ENCODE measurements at places on chromosomes 2 and 18.

GRCh38 chr2:119291588-119292167, 68.0 kb downstream of the STEAP3 start:
- no peak for DNase-seq

DNA sequence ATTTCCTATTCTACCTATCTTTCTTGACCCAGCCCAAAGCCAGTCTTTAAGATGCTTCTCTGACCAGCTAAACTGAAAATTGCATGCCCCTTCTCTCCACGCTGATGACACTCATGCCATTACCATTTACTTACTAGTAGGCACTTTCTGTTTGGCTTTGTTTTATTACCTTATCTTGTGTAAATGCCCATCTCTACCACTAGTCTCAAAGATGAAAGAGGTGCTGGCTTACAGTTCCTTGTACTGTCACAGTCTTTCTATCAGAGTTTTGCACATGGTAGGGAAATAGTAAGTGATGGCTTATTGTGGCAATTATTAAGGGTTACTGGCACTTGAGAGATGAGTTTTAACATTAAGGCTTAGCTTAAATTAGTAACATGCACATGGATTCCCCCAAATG, 352.1 kb downstream of the RBM43 start:
- no peak for DNase-seq

DNA sequence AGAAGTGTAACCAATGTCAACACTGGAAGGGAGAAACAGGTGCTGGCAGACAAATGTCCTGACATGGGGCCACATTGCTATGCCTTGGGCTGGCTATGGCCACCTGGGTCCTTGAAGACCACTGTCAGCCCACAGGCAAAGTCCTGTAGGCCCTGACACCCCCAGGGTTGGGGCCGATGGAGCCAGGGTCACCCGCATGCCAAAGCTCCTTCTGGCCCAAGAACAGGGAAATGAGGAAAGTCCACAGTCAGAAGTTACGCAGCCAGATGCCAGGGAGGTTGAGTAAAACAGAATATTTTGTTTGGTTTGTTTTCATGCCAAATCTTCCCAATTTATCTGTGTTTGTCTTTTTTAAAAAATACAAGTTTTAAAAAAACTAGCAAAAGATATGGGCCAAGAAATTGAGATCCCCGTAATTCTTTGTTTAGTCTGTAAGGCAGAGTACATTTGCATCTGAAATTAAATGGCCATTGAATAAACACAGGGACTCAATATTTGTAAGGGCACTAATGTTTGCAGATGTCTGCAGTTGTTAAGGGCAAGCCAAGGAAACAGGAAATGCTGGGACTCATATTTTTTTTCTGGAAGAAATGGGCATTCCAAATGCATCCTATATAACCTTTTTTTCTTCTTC, 186.4 kb downstream of the FAM210A start:
- DNase-seq = no peak

DNA sequence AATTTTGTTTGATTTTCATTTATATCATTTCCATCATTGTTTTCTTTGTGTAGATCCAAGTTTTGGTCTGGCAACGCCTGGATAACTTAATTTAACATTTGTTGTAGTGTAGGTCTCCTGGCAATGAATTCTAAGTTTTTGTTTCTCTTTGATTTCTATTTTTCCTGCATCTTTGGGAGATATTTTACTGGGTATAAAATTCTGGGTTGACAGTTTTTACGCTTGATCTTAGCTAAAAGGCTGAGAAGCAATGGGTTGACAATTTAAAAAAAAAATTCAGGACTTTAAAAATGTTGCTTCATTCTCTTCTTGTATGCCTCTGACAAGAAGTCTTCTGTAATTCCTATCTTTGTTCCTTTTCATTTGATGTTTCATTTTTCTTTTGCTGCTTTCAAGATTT, 8.6 kb downstream of the LYPD6B start:
- DNase-seq = no peak

DNA sequence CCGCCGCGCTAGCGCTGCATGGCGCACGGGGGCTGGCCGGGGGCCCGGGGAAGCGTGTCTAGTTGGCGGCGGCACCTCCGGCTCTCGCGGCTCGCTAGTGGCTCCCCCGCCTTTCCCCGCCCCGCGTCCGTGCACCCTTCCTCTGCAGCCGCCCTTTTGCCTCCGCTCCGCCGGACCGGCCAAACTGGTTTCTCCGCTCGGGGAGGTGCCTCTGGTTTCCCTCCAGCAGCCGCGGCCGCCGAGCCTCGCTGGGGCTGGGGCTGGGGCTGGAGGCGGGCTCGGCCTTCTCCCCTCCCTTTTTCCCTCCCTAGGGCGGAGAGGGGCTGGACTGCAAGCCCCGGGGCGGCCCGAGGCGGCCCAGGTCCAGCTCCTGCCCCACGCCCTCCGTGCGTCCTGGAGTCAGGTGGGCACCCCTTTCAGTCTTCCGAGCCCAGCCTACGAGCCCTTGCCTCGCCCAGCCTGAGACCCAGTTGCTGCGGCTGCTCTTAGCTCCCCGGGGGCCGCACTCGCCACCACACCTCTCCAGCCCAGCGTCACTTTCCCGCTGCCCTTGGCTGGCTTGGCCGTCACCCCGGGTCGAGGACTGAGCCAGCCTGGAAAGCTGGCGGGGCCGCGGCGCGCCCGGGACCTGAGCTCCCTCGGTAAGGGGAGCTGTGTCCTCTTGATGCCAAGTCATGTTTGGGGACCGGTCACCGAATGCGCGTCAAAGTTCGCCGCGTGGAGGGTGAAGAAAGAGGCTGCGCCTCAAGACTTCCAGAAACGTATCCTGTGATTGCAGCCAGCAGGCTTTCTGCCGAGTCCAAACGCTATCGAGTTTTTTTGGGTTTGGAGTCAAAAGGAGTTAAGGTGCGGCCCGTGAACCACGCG, at the start of gene ATP8B1:
ATP8B1 (minus strand) TSS at position 213 of the 867 bp plus-strand sequence. CDS start 71,508 bp downstream, outside the sequence.
- peak; percentile 70 for DNase-seq

- no peak for DNase-seq
Measured at GRCh38 chr2:4895371-4895770, 796.8 kb upstream of the SOX11 start.

DNA sequence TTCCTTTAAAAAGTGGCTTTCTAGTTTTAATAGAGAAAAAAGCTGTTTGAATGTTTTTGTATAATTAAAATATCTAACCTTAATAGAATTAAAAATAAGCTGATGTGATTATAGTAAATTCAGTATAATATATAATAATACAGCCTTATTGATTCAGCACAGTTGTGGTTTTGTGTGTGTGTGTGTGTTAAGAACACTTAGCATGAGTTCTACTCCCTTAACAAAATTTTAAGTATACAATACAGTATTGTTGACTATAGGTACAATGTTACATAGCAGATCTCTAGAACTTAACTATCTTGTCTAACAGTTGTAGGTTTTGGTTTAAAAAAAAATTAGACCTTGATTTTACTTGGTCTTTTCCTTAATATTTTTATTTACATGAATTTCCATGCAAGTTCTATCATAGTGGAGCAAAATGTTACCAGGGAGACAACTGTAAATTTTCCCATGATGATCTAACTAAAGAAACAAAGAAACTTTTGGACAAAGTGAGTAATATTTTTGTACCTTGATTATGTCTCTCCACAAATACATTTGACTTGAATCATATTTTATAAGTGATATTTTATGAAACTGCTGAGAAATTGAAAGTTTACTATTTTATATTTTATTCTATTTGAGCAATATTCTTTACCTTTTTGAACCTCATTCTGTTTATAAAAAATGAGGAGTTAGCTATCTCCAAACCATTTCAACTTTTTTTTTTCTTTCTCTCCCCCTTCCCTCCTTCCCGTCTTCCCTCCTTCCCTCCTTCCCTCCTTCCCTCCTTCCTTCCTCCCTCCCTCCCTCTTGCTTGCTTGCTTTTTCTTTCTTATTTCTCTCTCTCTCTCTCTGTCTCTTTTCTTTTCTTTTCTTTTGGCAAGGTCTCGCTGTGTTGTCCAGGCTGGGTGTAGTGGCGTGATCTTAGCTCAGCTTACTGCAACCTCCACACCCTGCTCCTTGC, 46.3 kb downstream of the ZC3H6 start:
- DNase-seq = no peak

DNA sequence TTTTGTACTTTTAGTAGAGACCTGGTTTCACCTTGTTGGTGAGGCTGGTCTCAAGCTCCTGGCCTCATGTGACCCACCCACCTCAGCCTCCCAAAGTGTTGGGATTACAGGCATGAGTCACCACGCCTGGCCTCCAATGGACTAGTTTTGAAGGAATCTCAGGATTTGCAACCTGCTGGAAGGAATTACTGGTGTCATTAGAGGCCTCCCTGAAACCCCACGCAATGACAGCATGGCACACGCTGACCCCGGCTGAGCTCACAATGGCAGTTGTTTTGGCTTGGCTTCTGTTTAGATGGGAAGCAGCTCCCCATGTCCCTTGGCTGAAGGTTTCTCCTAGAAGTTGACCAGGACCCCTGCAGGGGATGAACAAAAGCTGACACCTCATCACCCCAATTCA, 23.1 kb upstream of the COPS8 start:
- no peak for DNase-seq

GRCh38 chr2:161136696-161137324, 23.4 kb upstream of the TANK start:
- no peak for DNase-seq

- DNase-seq = no peak
Measured at GRCh38 chr18:2002151-2002550, 569.2 kb downstream of the METTL4 start.

DNA sequence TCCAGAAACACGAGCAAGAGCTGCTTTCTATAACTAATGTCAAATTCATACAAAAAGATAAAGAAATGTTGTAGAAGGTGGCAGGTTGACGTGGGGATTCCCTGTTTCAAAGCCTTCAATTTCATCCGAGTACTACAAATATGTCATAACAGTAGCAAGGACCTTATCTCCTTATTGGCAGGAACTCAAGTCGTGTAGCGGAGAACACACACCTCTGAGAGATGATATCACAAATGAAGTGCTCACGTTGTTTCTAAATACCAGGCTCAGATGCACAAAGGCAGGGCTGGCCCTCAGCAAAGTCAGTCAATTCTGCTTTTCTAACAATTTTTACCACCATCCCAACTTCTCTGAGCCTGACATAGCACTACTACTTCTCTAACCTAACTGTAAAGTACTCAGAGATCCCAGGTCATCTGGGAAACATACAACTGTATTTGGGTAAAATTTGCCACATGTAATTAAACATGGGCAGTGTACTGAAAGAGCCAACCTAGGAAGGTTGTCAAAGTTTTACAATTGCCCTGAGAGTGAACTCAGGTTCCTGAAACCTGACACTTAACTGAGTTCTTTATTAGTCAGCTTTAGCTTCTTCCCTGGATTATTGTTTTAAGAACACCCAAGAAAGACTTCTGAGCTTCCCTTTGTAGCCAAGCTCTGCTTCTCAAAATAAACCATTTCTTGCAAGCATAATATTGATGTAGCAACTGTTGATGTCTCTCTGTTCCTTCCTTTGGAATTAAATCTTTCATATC, 813.7 kb upstream of the ACVR2A start:
- no peak for DNase-seq

DNA sequence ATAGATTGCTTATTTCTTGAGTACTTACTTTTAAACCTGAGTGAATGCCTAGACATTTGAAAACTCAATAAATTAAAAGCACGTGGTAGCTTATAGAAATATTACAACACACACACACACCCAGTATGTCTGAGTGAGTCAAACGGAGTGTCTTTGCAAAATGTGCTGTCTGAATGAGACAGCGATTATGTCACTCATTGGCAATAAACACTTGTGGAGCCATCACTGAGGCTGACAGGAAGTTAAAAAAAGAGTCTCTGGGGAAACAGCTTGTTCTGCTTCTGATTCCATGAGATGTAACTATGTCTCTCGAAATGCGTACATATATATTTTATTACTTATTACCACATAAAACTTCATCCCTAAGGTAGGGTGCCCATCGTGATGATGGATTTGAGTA, 22.3 kb upstream of the VPS4B start:
- peak; percentile 61 for DNase-seq

DNA sequence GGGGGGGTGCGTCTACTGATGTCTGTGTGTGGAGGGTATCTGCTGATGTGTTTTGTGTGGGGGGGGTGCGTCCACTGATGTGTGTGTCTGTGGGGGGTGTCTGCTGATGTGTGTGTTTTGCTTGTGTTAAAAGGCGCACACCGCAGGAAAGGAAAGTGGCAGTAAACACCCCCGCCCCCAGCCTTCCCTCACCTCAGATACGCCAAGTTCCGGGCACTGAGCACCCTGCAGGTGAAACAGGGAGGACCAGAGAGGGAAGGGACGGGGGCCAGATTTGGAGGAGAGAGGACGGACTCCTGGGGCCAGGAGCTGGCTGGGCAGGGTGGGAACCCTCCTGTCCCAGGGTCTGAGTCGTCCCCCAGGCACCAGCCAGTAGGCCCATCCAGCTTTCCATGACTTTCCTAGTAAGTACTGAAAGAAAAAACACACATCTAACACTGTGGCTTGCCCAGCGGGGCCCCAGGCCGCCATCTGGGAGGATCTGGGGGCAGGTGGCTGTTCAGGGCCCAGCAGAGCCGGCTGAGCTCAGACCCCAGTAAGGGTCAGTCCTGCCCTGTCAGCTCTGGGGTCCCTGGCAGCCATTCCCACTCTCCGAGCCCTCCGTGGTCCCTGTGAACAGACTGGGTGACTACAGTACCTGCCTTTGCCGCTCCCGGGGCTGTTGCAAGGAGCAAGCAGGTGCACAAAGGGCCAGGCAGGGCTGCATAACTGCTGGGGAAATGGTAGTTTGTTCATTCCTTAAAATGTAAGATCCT, 126.9 kb downstream of the NFATC1 start:
- DNase-seq = no peak

DNA sequence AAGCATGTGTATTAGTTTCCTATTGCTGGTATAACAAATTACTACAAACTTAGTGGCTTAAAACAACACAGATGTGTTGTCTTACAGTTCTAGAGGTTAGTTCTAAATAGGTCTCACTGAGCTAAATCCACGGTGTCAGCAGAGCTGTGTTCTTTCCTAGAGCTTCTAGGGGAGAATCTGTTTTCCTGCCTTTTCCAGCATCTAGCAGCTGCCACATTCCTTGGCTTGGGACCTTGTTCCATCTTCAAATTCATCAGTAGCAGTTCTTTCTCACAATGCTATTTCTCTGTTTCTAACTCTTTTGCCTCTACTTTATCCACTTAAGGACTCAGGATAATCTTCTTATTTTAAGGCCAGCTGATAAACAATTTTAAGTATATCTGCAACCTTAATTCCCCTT, 32.2 kb upstream of the CREB1 start:
- no peak for DNase-seq

- DNase-seq = no peak
Measured at GRCh38 chr2:69641887-69642708, 1.4 kb downstream of the AAK1 start.

DNA sequence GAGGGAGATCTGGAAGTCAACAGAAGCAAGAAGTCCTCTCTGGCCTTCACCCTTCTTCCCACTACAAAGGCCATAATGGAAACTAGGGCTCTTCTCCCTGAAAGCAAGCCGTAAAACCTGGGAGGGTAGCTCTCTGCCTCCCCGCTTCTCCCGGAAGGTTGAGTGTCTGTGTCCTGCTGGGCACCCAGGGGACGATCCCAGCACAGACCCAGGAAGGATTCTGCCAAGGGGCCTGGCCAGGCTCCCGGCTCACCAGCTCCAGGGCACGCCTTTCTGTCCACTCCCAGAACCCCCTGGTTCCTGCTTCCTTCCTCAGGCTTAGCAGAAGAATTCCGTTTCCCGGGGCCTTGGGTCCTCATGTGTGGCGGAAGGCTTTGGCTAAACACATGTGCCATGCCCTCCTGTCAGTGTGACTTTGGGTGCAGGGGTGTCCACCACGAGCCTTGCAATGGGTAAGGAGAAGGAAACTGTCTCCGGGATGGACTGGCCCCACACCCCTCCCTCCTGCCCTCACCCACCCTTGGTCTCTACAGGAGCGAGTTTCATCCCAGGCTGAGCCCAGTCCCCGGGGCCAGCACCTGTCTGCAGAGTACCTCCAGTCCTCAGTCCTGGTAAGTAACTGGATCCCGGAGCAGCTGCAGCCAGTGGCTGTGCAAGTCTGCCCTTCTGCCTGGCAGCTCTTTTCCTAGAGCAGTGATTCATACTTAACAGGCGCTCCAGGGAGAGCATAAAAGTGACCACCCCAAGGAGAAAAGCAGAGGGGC, 135.8 kb downstream of the TPO start:
- peak; percentile 18 for DNase-seq

All from HFFc6 (cell line).